M059J (cell line): ENCODE measurements at places on chromosomes 2 and 18. TPM values are rescaled to one million over a fixed set of nuclear protein-coding genes. Genes with fewer than 3 reads are reported as not detected.

GRCh38 chr2:155690785-155691184, 641.7 kb downstream of the NR4A2 start:
- no peak for DNase-seq

DNA sequence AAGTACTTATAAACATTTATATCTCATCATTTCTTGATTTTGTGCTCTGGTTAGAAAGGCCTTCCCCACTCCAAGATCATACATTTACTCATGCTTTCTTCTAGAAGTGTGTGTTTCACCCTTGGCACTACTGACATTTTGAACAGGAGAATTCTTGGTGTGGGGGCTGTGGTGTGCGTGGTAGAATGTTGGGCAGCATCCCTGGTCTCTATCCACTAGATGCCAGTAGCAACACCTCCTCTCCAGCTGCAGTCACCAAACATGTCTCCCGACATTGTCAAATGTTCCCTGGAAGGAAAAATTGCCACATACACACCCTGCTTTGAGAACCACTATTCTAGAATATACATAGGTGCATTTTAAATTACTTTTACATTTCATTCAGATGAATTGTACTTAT, 8.7 kb upstream of the TGIF1 start:
- DNase-seq, result peak; percentile 58

DNA sequence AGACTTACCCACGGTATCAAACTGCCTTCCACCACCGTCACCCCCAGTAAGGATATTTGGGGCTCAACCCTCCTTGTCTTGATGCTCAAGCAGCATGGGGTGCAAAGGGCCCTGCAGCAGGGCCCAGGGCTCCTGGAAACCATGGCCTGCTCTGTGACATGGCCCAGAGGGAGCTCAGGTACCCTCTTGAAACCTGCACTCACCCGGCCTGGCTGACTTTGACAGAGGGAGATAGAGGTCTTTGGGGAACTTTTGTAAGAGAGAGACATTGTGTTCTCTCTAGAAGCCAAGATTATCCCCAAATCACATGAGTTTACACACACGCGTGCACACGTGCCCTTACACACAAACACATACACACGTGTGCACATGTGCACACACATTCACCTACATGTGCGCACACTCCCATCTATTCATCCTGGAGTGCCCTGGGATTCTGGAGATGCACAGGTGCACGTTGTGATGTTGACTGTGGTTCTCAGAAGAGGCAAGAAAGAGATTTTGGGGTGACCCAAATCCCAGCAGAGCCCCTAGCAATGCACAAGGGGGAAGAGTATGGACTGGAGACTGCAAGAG, 19.6 kb upstream of the KCNK3 start:
- no peak for DNase-seq

GRCh38 chr2:234308813-234309195, 188.1 kb downstream of the ARL4C start:
- DNase-seq, result peak; percentile 95

DNA sequence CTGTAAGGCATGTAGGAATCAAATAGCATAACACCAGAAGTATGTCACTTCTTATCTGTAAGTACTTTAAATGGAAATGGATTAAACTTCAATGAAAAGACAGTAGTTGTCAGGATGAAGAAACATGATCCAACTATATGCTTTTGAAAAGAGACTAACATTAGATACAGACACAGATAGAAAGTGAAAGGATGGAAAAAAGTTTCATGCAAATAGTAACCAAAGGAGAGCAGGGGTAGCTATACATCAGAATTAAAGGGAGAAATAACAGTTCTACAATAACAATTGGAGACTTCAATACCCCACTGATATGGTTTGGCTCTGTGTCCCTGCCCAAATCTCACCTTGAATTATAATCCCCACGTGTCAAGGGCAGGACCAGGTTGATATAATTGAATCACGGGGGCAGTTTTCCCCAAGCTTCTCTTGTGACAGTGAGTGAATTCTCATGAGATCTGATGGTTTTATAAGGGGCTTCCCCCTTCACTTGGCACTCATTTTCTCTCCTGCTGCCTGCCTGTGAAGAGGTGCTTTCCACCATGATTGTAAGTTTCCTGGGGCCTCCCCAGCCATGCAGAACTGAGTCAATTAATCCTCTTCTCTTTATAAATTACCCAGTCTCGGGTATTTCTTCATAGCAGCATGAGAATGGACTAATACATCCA, 205.4 kb upstream of the CDH2 start:
- DNase-seq, result no peak

DNA sequence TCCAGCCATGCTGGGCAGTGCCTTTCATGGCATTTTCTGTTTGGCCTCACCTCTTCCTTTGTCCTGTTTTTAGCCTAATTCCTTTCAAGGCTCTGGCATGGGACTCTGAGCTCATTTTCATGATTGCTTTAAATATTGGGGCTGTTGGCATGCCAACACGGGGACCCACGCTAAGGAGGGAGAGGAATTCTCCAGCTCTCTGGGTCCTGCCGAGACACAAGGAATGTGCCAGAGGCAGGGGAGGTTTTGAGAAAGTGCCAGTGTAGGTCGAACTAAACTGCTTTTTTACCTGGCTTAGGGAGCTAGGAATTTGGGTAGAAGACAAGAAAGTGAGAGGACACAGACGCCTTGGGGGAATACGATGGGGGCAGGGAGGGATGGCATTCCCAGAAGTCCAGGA, 42.3 kb downstream of the RPL37A start:
- peak; percentile 68 for DNase-seq

GRCh38 chr2:215636816-215637215, 200.9 kb upstream of the FN1 start:
- DNase-seq, result no peak

DNA sequence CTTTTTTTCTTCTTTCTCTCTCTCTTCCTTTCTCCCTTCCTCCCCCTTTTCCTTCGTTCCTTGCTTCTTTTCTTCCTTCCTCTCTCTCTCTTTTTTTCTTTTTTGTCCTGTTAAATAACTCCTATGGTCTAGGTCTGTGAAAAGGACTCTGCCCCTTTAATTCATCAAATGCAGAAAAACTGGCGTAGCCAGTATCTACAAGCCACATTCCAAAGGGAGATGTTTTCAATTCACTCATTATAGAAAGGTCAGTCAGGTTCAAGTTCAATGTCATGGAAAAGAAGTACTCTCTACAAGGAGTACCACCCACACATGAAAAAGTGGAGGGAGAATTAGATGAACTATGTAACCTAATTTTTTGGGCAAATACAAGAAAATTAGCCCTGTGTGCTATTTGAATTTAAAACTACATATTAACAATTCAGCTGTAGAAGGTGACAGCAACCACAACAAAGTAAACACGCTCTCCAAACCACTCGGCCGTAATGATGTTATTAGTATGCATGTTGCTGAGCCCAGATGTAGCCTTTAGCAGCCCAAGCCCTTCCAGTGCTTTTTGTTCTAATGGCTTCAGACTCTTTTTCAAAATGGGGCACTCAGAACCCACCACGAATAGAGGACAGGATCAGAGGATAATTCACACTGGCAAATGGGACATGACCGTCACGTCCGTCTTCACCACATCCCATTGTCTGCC, 735.4 kb upstream of the FANCL start:
- DNase-seq, result no peak

- DNase-seq, result peak; percentile 51
These were observed 698 bp upstream of the TMEM237 start for GRCh38 chr2:201644001-201644400.

DNA sequence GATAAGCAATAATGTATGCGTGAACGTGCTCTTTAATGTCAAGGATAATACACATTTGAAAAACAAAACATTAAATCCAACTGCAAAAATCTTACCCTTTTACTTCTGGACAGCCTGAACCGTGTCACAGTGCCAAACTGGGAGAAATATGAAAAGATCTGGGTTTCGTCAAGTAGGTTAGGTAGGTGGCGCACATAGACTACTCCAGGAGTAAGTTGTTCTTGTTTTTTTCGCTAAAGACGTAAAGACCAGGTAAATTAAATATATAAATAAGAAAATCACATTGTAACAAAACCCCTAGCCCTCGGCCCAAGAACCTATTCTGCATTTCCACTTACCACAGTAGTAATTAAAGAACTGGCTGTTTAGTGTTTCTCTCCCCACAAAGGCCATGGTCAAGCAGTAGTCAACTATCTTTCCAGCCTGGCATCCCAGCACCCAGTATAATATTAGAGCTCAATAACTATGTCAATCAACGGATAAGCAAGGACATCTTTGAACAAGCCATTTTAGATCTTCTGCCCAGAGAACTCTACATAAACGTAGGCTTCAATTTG, 1.1 kb downstream of the NIFK start:
- no peak for DNase-seq

DNA sequence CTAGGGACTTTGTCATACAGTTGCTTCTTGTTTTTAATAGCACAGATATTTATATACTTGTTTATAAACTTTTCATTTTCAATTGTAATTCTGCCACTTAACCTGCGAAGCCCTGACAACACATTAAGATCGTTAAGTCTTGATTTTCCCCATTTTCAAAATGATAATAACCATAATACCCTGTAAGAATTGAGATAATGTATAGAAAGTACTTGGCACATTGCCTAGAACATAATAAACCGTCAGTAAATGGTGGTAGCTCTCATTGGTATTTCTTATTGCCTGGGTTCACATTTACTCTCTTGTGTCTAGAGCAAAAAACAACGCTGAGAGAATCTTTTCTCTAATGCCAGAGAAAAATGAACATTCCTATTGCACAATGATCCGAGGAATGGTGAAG, 18.6 kb downstream of the PTCD3 start:
- DNase-seq, result no peak

DNA sequence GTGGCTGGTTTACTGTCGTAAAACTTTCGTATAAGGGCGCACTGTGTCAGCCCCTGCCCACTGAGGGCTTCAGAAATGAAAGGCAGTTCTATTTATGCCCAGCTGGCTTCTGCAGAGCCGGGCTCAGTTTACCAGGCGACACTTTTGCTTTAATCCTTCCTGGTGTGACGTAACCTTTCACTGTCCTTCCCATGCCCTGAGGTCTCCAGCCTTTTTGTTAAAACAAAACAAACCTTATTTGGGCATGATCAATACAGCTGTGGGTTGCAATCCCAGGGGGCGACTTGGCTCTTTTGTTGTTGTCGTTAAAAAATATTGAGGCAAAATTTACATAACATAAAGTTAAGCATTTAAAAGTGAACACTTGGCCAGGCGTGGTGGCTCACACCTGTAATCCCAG, 85.3 kb downstream of the AGAP1 start:
- no peak for DNase-seq

- DNase-seq, result peak; percentile 88
These were observed 17.5 kb upstream of the TMEM163 start for GRCh38 chr2:134736167-134736880.

GRCh38 chr2:182650704-182651103, 65.4 kb upstream of the DNAJC10 start:
- DNase-seq, result peak; percentile 63

GAL3ST2 gene
- total RNA-seq, result not detected in 2 replicates

RSAD2 gene
- 117 and 157 TPM in 2 replicates for total RNA-seq

RMND5A gene
- 19.9 and 24.0 TPM in 2 replicates for total RNA-seq

NFU1 gene
- total RNA-seq, result 32.8 and 48.5 TPM in 2 replicates

ALPG gene
- not detected in 2 replicates for total RNA-seq

CKAP2L gene
- 23.0 and 24.0 TPM in 2 replicates for total RNA-seq

ATP5F1A gene
- total RNA-seq, result 526 and 639 TPM in 2 replicates

UGT1A6 gene
- 0.54 TPM in 1 of 2 replicates, not detected in the other for total RNA-seq

MOGAT1 gene
- total RNA-seq, result not detected in 2 replicates

ARHGAP28 gene
- total RNA-seq, result 0.05 and 0.37 TPM in 2 replicates

RGPD8 gene
- 0.49 and 1.4 TPM in 2 replicates for total RNA-seq
